ENCODE measurements at places on chromosomes 5 and 9. TPM values are rescaled to one million over a fixed set of nuclear protein-coding genes. Genes with fewer than 3 reads are reported as not detected.

DNA sequence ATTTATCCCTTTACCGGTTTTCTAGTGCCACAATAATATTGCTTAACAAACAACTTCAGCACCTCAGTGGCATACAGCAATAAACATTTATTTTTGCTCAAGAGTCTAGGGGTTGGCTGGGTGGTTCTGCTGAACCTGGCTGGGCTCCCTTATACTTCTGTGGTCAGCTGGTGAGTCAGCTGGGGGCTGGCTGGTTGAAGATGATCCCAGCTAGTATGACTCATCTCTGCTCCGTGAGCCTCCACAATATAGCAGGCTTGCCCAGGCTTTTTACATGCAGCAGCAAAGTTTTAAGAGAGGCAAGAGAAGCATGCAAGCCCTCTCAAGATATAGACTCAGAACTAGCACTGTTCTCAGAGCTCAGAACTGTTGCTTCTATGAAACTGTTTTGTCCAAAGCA lies 523.5 kb upstream of the CLINT1 start:
- DNase-seq = no peak
- no peaks in the 10 kb centered on the region for H3K4me1 ChIP-seq
- no peak overlapping the region for H3K27ac ChIP-seq
- no peak overlapping the region for H3K4me3 ChIP-seq

- no peaks in the 10 kb centered on the region for H3K27me3 ChIP-seq
- no peak overlapping the region for H3K4me3 ChIP-seq
- no peak for DNase-seq
- H3K36me3 ChIP-seq = peaks cover 2% of the 10 kb centered on the region
- peaks cover 18% of the 10 kb centered on the region for H3K4me1 ChIP-seq
Measured at GRCh38 chr5:142982821-142983200, 212.6 kb downstream of the ARHGAP26 start.

DNA sequence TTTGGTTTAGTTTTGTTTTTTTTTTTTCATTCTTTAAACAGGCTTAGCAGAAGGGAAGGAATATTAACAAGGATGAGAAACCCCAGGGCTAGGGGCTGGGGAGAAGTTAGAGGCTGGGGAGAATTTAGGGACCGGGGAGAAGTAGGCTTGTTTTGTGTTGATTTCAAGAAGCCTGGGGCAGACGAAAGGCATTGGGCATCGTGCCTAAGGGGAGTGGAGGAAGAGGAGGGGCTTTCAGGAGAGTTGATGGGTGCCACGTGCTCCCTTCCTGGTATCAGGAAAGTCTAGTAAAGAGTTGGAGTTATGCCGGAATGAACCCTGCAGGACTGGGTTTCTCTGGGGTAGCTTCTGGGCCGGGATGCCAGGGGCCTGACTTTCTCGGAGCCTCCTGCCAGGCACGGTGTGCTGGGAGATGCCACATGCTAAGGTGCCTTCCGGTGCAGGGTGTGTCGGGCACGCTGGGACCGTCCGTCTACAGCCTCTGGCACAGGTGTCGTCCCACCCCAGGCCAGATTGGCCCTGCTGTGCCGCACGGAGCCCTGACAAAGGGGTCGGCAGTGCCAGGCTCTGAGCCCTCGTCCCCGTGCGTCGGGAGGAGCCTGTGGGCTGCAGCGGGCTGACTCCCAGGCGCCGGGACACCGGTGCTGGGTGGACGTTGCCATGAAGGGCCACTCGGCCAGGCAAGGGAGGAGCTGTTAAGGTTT lies 159.9 kb downstream of the OLFM1 start:
- H3K27ac ChIP-seq = no peak overlapping the region
- no peak for DNase-seq
- peaks cover 7% of the 10 kb centered on the region for H3K4me1 ChIP-seq
- H3K4me3 ChIP-seq = no peak overlapping the region
- H3K27me3 ChIP-seq = peaks cover 50% of the 10 kb centered on the region

DNA sequence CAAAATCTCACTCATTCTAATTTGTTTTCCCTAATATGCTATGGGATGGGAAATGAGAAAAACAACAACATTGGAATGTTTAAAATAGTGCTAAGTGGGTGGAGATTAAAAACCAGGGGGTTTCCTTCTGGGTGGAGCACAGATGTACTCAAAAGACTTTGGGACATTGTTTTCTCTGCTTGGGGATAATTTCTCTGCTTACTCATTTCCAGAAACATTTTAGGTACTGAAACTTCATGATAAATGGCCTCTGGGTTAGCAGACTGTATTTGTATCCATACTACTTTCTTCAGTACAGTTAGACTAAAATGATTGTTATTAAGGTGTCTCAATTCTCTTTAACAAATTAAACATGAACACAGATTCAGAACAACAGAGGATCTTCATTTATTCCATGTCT lies 17.4 kb downstream of the ELOVL7 start:
- DNase-seq = no peak
- H3K27me3 ChIP-seq = peaks cover 8% of the 10 kb centered on the region
- H3K36me3 ChIP-seq = no peaks in the 10 kb centered on the region
- no peak overlapping the region for H3K27ac ChIP-seq

DNA sequence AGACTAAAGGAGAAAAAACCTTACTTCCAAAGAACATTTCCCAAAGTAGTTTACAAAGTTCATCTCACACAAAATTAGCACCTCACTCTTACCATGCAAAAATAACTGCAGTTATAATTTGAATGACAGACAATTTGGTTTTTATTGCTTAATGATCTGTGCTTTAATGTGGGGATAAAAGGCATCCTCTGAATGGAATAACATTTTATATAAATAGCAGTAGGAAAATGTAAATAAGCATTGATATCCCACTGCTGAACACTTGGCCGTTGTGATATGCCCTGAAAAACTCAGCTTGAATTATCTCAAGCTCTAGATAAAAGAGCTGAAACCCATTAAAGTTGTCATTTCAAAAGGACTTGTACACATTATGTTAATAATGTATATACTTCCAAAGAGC lies 93.2 kb downstream of the OSMR start:
- no peak overlapping the region for H3K27ac ChIP-seq
- peaks cover 3% of the 10 kb centered on the region for H3K36me3 ChIP-seq

GRCh38 chr9:135960411-135961276 lies 529 bp downstream of the UBAC1 start:
- no peak for DNase-seq
- H3K36me3 ChIP-seq = no peaks in the 10 kb centered on the region
- peaks cover 9% of the 10 kb centered on the region for H3K27me3 ChIP-seq
- peak overlapping the region; percentile 83 for H3K27ac ChIP-seq
- H3K4me3 ChIP-seq = peak overlapping the region; percentile 93

GRCh38 chr5:1555808-1556731 lies 32.3 kb upstream of the LPCAT1 start:
- H3K36me3 ChIP-seq = no peaks in the 10 kb centered on the region
- no peaks in the 10 kb centered on the region for H3K4me1 ChIP-seq
- no peak for DNase-seq
- no peak overlapping the region for H3K27ac ChIP-seq

DNA sequence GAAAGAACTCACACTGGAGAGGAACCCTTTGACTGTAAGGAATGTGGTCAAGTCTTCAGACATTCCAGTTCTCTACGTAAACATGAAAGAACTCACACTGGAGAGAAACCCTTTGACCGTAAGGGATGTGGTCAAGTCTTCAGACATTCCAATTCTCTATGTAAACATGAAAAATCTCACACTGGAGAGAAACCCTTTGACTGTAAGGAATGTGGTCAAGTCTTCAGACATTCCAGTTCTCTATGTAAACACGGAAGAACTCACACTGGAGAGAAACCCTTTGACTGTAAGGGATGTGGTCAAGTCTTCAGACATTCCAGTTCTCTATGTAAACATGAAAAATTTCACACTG lies 32.6 kb downstream of the MAPK9 start:
- H3K36me3 ChIP-seq = peaks cover 11% of the 10 kb centered on the region
- H3K27me3 ChIP-seq = no peaks in the 10 kb centered on the region
- no peak overlapping the region for H3K27ac ChIP-seq
- DNase-seq = no peak

DNA sequence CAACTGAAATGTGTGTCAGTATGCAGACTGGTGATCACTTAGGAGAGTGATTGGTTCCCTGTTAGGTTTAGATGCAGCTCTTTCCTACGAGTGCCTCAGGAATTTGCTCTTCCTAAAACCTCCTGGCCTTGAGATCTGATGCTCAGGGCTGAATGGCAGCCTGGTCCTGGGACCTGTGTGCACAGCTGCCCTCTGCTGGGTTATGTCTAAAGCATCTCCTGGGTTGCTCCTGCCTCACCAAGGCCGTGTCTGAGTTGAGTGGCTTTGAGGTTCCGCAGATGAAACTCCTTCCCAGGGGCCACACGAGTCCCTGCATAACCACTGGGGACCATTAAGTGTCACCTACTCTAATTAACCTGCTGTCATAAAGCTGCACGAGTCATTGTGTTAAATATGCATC lies 59.5 kb downstream of the MVB12B start:
- peaks cover 7% of the 10 kb centered on the region for H3K36me3 ChIP-seq
- no peak for DNase-seq
- H3K27ac ChIP-seq = no peak overlapping the region
- no peaks in the 10 kb centered on the region for H3K27me3 ChIP-seq
- peaks cover 3% of the 10 kb centered on the region for H3K4me1 ChIP-seq

- DNase-seq = no peak
- H3K4me3 ChIP-seq = no peak overlapping the region
- peaks cover 15% of the 10 kb centered on the region for H3K4me1 ChIP-seq
- H3K27me3 ChIP-seq = no peaks in the 10 kb centered on the region
- no peak overlapping the region for H3K27ac ChIP-seq
Measured at GRCh38 chr9:91174772-91175171, 186.9 kb downstream of the AUH start.

GRCh38 chr5:127396490-127397155 lies 106.0 kb downstream of the MEGF10 start:
- no peak overlapping the region for H3K27ac ChIP-seq
- peaks cover 3% of the 10 kb centered on the region for H3K4me1 ChIP-seq
- peaks cover 41% of the 10 kb centered on the region for H3K27me3 ChIP-seq

DNA sequence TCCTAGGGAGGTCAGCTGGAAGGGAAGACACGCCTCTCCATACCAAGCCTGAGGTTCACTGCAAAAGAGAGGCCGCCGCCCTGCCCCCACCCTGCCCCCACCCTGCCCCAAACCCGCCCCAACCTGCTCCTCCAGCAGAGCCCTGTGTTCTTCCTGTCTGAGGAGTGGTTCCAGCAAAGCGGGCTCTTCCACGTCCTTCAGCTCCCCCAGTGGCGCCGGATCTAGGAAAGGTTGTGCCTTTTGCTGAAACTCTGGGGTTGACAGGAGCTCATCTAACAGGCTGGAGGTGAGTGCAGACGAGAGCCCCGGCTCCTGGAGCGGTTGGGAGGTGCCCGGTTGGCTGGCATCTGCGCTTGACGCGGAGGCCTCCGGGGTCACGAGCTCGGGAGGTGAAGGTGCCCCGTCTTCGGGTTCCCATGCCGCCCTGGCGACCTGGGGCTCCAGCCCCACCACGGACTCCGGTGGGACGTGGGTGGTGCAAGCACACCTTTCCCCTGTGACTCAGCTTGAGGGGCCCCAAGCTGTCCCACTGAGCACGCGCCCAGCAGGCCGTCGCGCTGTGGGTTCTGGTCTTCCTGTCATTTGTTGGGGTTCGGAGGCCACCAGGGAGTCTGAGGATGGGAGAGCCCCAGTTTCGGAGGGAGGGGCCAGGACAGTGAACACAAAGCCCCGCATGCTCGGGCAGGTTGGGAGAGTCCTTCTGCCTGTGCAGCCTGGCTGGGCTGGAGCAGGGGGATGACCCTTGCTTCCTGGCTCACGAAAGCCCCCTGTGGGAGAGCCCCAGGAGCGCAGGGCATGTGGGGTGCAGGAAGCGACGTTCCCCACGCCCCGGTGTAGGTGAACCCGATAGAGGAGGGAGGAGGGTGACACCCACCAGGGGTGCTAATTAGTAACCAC lies 1467.1 kb downstream of the FOXD4L5 start:
- peaks cover 16% of the 10 kb centered on the region for H3K27me3 ChIP-seq
- peak; percentile 39 for DNase-seq
- peaks cover 12% of the 10 kb centered on the region for H3K4me1 ChIP-seq
- H3K36me3 ChIP-seq = peaks cover 6% of the 10 kb centered on the region
- peak overlapping the region; percentile 22 for H3K27ac ChIP-seq
- H3K4me3 ChIP-seq = peak overlapping the region; percentile 80

DNA sequence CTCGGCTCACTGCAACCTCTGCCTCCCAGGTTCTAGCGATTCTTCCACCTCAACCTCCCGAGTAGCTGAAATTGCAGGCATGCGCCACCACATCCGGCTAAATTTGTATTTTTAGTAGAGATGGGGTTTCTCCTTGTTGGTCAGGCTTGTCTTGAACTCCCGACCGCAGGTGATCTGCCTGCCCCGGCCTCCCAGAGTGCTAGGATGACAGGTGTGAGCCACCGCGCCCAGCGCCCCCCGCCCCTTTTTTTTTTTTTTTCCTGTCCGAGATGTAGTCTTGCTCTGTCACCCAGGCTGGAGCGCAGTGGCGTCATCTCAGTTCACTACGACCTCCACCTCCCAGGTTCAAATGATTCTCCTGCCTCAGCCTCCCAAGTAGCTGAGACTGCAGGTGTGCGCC lies 6.6 kb downstream of the ATP6V1G1 start:
- H3K4me1 ChIP-seq = peaks cover 49% of the 10 kb centered on the region
- H3K36me3 ChIP-seq = peaks cover 4% of the 10 kb centered on the region
- H3K27me3 ChIP-seq = no peaks in the 10 kb centered on the region
- peak overlapping the region; percentile 86 for H3K27ac ChIP-seq
- DNase-seq = no peak

GRCh38 chr9:16029796-16030363 lies 477.0 kb downstream of the CCDC171 start:
- no peak for DNase-seq
- H3K27ac ChIP-seq = no peak overlapping the region
- H3K4me1 ChIP-seq = no peaks in the 10 kb centered on the region

GRCh38 chr5:54807421-54807820 lies 178.0 kb downstream of the ESM1 start:
- no peaks in the 10 kb centered on the region for H3K36me3 ChIP-seq
- DNase-seq = no peak
- no peak overlapping the region for H3K4me3 ChIP-seq
- H3K27ac ChIP-seq = no peak overlapping the region
- H3K27me3 ChIP-seq = no peaks in the 10 kb centered on the region
- H3K4me1 ChIP-seq = no peaks in the 10 kb centered on the region

- no peaks in the 10 kb centered on the region for H3K4me1 ChIP-seq
- H3K36me3 ChIP-seq = no peaks in the 10 kb centered on the region
- H3K4me3 ChIP-seq = no peak overlapping the region
- H3K27me3 ChIP-seq = no peaks in the 10 kb centered on the region
- DNase-seq = no peak
Measured at GRCh38 chr9:80078826-80079225, 507.1 kb downstream of the TLE4 start.

Gene ANKRD33B
- total RNA-seq = 5.3 TPM

Gene IL17B
- total RNA-seq = not detected

Gene UBE2D2
- 165 TPM for total RNA-seq

Gene TMEM174
- total RNA-seq = not detected

Gene ANKS6
- 10.0 TPM for total RNA-seq

Gene GABRG2
- total RNA-seq = not detected

Gene BTNL9
- total RNA-seq = 1.8 TPM

Gene CDK9
- 123 TPM for total RNA-seq

Data from T-helper 17 cell (primary cell).